ENCODE measurements at places on chromosomes 11 and 22.

GRCh38 chr11:1263010-1263409, 40.1 kb downstream of the MUC5B start:
- DNase-seq: no peak

DNA sequence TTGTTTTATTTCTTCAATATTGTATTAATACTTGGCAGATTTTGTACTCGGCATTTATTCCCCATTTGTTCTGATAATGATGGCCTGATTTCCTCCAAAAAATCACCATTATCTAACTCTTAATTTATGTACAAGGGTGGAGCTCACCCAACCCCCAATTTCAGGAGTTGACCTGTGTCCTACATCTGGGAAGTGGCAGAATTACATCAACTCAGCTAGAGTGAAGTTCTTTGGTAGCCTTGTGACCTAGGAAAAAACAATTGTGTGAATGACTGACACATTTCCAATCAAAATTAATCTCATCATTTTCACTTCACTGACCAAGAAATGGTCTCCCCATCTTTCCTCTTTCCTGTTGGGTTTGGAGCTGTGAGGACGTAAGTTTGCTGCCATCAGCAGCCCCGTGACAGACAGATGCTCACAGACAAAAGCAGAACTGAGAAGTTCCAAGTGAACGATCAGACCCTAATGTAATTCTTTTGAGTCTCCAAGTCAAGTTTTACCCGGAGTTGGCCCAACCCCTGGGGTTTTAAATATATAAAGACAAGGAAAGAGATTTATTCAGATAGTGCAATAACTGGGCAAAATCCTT, 16.6 kb upstream of the MS4A6E start:
- no peak for DNase-seq

DNA sequence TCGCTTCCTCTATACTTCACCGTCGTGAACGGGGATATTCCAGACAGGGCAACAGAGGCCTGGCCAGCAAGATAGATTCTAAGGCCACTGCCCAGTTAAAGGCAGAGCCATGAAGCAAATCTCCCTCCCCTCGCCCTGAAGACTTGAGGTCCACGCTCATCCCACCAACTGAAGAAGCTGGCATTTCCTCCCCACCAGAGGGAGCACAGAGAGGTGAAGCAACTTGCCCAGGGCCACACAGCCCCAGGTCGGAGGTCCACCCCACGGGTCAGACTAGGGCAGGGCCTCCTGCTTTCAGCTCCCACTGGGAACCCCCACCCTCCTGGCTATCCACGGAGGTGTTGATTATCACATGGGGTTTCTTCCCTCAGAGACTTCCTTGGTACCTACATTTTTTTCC, 27.4 kb downstream of the MN1 start:
- no peak for DNase-seq

DNA sequence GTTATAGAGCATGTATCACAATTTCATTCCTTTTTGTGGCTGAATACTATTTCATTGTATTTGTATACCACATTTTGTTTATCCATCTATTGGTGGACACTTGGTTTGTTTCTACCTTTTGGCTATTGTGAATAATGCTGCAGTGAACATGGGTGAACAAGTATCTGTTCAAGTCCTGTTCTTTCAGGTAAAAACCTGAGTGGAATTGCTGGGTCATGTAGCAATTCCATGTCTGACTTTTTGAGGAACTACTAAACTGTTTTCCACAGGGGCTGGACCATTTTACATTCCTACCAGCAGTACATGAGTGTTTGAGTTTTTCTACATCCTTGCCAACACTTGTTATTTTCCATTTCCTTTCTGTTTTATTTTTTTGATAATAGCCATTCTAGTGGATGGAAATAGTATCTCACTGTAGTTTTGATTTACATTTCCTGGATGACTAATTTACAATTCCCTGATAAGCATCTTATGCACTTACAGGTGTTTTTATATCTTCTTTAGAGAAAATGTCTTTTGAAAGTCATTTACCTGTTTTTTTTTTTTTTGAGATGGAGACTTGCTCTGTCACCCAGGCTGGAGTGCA, 12.2 kb downstream of the CABIN1 start:
- no peak for DNase-seq

GRCh38 chr11:34685864-34686263, 65.0 kb downstream of the EHF start:
- DNase-seq: no peak

DNA sequence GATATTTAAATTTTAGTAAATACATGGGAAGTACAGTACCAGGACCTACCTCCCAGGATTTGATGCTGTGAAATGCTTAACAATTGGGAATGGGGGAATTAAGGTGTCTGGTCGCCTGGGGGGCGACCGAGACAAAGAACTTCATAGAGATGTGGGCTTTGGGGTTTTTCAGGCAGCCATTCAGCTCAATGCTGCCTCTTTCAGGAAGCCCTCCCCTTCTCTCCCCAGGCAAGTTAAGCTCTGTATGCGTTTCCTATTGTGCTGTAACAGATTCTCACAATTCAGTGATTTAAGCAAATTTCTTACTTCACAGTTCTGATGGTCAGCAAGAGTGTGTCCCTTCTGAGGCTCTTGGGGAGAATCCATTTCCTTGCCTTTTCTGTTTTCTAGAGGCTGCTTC, 53.8 kb downstream of the KIAA1671 start:
- no peak for DNase-seq

DNA sequence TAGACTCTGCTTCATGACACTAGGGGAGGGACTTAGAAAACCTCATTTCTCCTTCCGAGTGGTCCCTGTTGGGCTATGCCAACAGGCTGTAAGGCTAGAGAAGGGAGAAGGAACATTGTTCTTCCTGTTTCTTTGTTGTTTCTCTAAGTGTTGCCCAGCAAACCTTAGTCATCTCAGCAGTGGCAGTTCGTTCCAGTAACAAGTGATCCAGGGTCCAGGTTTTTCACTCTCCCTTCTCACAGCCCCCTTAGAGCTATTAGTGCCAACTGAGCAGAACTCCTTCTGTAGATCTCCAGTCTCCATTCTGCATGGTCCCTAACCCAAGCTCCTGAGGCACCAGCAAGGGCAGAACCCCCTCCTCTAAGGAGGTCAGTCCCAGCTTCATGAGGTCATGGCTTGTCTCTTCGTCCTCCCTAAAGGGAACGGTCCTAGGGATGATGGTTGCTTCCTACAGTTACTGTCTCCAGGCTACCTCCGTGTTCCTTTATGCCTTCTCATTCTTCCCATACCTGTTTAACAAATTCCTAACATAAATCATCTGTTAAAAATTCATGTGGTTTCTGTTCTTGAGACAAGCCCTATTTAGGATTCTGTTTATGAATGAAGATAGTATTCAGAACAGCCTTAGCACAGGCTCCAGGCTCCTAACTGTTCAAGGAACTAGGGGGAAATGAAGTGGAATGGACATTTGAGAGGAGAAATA, 168.6 kb upstream of the UBASH3B start:
- no peak for DNase-seq

GRCh38 chr11:3683039-3683438, 11.9 kb upstream of the CHRNA10 start:
- DNase-seq: no peak

GRCh38 chr22:28958611-28959010, 75.2 kb downstream of the ZNRF3 start:
- DNase-seq: no peak

- DNase-seq: peak; percentile 49
Observed at GRCh38 chr22:38032681-38033521, 24.3 kb upstream of the PICK1 start.

GRCh38 chr22:44608597-44609399, 93.2 kb upstream of the PRR5 start:
- no peak for DNase-seq

- no peak for DNase-seq
Observed at GRCh38 chr11:26780376-26781085, 58.7 kb upstream of the SLC5A12 start.

DNA sequence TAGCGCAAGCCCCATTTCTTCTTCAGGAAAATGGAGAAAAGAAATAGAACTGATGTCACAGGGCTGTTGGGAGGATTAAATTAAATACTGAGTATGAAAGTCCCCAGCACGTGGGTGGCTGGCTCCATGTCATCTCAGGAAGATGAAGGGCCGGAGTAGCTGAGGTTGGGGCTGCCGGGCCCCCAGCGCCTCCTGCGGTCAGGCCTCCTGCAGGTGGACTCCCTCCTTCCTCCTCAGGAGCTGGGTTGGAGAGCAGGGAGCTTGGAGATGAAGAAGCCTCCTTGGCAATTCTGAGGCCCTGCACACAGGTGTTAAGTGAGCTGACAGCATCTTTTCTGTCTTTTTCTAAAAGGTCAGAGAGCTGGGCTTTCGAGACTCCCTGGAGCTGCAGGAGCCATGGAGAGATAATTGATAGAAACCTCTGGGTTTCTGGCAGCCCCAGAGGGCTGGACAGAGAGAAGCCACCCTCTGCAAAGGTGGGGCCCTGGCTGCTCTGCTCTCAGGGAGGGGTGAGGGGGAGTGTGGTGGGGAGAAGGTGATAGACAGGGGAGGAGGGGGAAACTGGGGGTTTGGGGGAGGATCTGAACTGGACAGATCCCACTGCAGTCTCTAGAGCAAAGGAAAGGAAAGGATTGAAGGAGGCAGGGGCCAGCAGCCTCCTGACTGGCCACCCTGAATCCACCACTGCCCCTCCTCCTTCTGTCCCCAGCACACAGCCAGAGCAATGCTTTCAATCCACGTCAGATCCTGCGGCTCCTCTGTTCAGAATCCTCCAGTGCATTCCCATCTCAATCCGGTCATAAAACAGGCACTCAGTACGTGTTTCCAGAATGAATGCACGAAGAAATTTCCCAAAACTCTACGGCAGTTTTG, 210.8 kb downstream of the CEP164 start:
- no peak for DNase-seq

DNA sequence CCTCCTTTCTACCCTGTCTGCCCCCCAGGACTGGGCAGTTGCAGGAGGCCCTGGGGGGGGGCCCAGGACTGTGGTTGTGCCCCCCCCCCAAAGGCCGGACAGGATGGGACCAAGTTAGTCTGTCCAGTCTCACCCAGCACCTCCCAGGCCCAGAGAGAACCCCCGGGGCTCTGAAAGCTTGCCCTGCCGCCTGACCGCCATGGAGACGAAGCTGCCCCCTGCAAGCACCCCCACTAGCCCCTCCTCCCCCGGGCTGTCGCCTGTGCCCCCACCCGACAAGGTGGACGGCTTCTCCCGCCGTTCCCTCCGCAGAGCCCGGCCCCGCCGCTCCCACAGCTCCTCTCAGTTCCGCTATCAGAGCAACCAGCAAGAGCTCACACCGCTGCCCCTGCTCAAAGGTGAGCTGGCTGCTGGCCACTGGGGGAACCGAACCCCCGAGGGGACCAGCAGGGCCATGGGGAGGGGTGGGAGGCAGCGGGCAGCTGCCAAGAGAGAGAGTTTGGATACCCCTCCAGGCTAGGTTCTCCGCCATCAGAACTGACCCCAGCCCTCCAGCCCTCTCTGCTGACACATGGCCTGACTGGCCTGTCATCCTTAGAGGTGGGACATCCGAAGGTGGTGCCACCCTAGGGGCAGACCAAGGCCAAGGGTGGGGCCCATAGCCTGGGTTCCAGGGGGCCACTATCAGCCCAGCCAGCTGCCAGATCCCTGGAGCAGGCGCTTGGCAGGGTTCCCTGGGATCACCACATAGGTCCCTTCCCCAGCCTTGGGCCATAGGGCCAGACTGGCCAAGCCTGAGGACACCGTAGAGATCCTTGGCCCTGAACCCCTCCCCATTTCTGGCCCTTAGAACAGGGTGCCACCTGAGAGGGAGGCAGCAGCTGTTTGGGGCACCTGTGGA, 1.3 kb downstream of the PPP2R5B start:
- no peak for DNase-seq

DNA sequence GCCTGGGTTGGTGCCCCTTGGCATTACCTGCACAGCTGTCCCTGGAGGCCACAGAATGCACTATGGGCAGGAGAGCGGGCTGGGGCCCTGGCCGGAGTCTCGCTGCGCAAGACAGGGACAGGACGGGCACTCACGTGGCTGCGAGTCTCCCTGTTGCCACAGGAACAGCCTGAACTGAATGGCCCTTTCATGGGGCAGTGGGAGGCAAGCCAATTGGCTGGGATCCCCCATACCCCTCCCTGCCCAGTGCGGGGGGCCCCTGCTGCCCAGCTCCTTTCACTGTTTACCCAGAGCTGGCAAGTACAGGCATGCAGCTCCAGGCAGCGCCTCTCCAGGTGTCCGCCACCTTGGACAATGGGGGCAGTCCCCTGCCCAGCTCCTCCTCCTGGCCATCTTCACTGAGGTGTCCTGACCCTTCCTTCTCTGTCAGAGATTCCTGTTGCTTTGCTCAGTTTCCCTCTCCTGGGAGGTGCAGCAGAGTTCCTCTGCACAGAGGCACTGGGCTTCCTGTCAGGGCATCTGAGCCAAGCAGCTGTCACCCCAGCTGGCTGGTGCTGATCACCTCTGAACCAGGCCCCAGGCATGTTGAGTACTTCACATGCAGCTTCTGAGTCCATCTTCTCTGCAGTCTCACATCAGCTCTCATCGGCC, 5.2 kb downstream of the USP2 start:
- no peak for DNase-seq

DNA sequence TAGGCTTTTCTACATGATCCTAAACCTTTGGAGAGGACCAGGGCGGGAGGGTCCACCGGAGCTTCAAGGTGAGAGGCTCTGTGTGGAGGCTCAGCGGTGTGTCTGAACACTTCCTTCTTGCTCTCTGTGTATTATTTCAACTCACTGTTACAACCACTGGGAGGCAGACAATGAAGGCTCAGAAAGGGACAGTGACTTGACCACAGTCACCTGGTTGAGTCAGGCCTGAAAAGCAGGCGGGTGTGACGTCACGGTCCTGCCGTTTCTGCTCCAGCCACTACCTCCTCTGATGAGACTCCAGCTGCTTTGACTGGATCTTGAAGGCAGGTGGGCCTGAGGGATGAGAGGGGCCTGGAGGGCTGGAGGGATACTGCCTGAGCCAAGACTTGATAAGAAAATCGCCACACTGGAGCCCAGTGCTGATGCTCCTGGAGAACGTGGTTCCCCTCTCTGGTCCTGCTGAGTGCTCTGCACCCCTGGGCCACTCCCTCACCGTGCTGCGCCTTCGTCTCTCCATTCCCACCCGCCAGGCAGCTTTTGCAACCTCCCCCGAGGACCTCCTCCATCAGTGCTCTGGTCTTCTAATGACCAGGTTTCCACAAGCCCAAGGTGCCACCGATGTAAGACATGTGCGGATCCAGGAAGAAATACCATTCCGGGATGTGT, 27.9 kb downstream of the KCNC1 start:
- DNase-seq: no peak
